Activated naive CD8-positive, alpha-beta T cell treated with anti-CD3 and anti-CD28 coated beads, Interleukin-2, amount 50 U/mL, for 24 hours (primary cell): ENCODE measurements at places on chromosomes 1 and 21.

GRCh38 chr1:25245809-25246599, 1.2 kb downstream of the RSRP1 start:
- H3K4me3 ChIP-seq: peak overlapping the region; percentile 94
- H3K27me3 ChIP-seq: peaks cover 3% of the 10 kb centered on the region
- DNase-seq: no peak
- peaks cover 60% of the 10 kb centered on the region for H3K4me1 ChIP-seq

GRCh38 chr1:50426702-50427085, 3.5 kb upstream of the DMRTA2 start:
- no peaks in the 10 kb centered on the region for H3K36me3 ChIP-seq
- H3K27ac ChIP-seq: no peak overlapping the region

DNA sequence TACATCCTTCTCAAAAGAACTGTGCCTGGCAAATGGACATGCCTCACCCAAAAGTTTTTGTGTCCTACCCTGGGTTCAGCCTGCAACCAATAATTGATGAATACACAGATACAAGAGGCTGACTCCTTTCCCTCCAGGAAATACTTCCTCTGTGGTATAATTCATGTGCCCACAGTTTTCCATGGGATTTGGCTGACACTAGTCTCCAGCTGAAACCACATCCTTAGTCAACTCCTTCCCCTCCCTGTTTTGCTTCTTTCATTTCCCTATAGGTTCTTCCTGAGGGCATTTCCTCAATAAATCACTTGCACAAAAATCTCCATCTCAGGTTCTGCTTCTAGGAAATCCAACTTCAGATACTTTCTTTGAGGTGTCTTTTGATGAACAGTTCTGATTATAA, 436.6 kb upstream of the C1orf87 start:
- H3K27ac ChIP-seq: no peak overlapping the region
- H3K27me3 ChIP-seq: no peaks in the 10 kb centered on the region
- H3K4me3 ChIP-seq: no peak overlapping the region
- H3K36me3 ChIP-seq: no peaks in the 10 kb centered on the region

- no peak for DNase-seq
- H3K36me3 ChIP-seq: no peaks in the 10 kb centered on the region
- no peak overlapping the region for H3K4me3 ChIP-seq
Observed at GRCh38 chr1:181327796-181328195, 155.5 kb upstream of the CACNA1E start.

DNA sequence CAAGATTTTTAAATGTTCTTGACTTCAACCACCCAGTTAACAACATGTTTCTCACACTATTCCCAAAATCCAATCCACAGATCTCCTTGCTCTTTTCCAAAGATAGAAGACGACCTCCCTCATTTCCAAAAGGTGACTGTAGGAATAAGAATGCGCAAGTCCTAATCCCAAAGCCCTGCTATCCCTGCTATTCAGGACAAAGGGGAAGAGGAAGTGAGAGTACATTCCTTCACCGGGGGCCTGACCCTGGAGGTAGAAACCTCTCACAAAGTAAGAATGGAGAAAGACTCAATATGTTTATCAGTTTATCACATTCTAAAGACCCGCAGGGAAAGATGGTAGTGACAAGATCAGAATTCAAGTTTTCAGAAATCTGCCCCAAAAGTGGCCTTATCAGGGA, 55.7 kb downstream of the PLEKHA6 start:
- no peak for DNase-seq
- H3K27ac ChIP-seq: no peak overlapping the region
- peaks cover 2% of the 10 kb centered on the region for H3K27me3 ChIP-seq
- no peaks in the 10 kb centered on the region for H3K4me1 ChIP-seq

DNA sequence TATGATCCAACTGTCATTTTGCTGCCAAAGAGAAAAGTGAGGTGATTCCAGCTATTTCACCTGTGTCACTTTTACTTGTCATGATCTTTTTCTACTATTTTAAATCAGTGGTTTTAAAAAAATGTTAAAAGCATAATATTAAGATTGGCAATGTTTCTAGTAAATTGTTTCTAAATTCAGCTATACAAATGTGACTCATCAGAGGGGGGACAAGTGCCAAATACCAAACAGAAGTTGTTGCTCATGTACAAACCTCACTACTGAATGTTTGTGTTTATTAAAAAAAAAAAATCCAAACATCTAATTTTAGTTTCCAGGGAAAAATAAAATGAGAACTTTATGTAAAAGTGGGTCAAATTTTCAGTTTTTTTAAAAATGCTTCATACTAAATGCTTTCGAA, 346.2 kb upstream of the SNX7 start:
- no peaks in the 10 kb centered on the region for H3K27me3 ChIP-seq
- DNase-seq: no peak
- H3K4me3 ChIP-seq: no peak overlapping the region
- no peak overlapping the region for H3K27ac ChIP-seq
- H3K4me1 ChIP-seq: no peaks in the 10 kb centered on the region
- H3K36me3 ChIP-seq: no peaks in the 10 kb centered on the region

- H3K36me3 ChIP-seq: no peaks in the 10 kb centered on the region
- H3K27ac ChIP-seq: no peak overlapping the region
- no peaks in the 10 kb centered on the region for H3K4me1 ChIP-seq
- H3K27me3 ChIP-seq: peaks cover 2% of the 10 kb centered on the region
Observed at GRCh38 chr1:5125208-5125607, 470.8 kb downstream of the AJAP1 start.

DNA sequence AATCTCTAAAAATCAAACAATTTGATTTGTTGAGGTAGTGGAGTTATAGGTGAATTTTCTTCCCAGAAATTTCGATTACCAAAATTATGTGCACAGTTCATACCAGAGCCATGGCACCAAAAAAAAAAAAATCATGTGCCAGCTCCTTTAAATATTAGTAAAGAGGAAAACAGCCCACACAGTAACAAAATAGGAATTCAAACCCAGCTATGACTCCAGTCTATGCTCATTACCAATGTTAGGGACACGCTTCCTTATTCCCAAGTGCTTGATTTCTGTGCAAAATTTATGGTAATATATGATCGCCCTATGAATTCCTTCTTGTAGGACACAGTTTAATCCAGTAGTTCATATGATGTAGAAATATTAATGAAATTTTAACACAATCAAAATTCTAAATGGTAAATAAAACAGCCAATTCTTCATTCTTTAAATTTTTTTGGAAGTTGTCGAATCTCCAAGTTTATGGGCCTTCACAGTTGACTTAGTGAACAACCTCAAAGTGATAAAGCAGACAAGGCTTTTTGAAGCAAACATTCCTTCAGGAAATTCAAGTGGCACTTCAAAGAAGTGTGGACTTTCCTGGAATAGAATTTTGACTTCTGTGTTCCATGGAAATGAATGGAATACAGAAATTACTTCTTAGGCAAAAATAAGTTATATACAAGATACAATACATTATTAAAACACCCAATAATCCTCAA, 1.9 kb downstream of the TOR1AIP2 start:
- peaks cover 57% of the 10 kb centered on the region for H3K4me1 ChIP-seq
- H3K27me3 ChIP-seq: no peaks in the 10 kb centered on the region
- peak overlapping the region; percentile 18 for H3K4me3 ChIP-seq

GRCh38 chr1:35558374-35559316, 1.0 kb downstream of the NCDN start:
- peak overlapping the region; percentile 95 for H3K27ac ChIP-seq
- no peak for DNase-seq
- H3K36me3 ChIP-seq: peaks cover 6% of the 10 kb centered on the region
- H3K27me3 ChIP-seq: no peaks in the 10 kb centered on the region
- H3K4me1 ChIP-seq: peaks cover 50% of the 10 kb centered on the region
